ENCODE measurements at places on chromosomes 11 and 22.

- no peak for DNase-seq
Observed at GRCh38 chr11:74784234-74784633, 35.6 kb downstream of the RNF169 start.

DNA sequence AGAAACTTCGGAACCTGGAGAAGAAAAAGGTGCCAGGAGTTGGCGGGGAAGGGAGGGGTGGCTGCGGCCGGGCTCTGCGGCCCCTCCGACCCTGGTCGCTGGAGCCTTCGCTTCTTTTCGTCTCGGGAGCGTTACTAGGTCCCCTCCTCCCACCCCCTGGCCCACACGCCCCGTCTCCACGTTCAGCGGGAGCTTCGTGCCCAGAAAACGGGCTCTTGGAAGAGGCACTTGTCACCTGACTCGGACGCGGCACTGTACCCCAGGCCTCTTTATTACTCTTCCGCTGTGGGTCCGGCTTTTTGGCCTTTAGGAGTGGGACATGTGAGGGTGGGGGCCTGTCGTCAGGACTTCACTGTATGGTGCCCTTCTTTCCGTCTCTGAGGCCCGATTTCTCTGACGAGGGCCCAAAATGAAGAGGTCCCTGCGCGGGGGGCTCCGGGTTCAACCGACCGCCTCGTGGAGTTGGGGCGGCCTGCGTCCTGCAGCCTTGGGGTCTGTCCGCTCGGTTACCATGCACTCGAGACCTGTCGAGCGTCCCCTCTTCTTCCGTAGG, 1.2 kb downstream of the CAPRIN1 start:
- DNase-seq, result no peak

DNA sequence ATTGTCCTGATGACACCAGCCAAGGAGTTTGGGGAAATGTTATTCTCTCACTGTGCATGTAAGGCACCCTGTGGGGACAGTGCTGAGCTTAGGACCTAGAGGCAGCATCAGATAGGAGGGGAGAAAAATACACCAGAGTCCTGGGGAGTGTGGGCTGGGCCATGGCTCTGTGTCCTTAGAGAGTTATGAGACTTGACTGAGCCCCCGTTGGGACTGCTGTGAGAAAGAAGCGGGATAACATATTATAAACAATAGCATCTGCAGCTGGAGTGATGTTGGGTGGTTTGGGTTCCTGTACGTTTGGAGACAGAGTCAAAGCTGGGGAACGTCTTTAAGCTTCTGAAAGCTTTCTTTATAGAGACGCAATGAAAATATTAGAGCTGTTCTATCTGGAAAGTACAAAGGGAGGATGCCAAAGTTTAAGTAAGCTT, 90.9 kb upstream of the CRTAM start:
- DNase-seq, result peak; percentile 29

DNA sequence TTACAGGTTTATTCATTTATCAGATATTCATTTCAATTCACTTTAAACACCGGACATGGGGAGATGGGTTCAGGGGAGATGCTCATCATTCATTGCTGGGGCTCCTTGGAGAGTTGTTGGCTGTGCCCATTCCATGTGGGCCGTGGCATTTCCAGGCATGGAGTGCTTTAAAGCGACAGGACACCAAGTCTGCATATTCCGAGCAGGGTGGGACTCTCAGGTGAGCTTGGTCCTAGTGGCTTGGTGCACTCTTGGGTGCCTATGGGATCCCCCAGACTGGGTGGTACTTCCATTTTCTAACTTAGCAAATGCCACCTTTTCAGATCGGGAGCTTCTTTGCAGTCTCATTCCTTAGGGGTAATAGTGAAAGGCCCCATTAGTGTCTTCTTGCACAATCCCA, 619.5 kb upstream of the CADM1 start:
- DNase-seq, result no peak

GRCh38 chr11:18408558-18409291, 3.4 kb upstream of the LDHC start:
- no peak for DNase-seq

GRCh38 chr22:30694171-30694639, 469 bp upstream of the OSBP2 start:
- DNase-seq, result peak; percentile 45

DNA sequence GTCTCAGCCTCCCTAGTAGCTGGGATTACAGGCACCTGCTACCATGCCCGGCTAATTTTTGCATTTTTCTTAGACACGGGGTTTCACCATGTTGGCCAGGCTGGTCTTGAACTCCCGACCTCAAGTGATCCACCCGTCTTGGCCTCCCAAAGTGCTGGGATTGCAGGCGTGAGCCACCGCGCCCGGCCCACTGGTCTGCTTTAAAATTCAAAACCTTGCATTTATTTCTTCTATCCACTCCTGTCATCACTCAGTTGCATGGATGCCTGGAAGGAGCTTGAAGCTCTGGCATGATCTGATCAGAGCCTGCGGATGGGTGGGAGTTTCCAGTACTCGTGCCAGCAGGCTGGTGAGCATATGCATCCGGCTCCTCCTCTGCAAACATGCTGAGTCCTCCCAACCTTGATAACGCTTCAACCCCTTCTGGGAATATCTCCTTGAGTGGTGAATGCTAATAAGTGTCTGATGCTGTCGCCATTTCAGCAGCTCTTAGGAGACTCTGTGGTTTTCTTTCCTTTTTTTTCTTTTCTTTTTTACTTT, 39.6 kb downstream of the UBASH3B start:
- no peak for DNase-seq

DNA sequence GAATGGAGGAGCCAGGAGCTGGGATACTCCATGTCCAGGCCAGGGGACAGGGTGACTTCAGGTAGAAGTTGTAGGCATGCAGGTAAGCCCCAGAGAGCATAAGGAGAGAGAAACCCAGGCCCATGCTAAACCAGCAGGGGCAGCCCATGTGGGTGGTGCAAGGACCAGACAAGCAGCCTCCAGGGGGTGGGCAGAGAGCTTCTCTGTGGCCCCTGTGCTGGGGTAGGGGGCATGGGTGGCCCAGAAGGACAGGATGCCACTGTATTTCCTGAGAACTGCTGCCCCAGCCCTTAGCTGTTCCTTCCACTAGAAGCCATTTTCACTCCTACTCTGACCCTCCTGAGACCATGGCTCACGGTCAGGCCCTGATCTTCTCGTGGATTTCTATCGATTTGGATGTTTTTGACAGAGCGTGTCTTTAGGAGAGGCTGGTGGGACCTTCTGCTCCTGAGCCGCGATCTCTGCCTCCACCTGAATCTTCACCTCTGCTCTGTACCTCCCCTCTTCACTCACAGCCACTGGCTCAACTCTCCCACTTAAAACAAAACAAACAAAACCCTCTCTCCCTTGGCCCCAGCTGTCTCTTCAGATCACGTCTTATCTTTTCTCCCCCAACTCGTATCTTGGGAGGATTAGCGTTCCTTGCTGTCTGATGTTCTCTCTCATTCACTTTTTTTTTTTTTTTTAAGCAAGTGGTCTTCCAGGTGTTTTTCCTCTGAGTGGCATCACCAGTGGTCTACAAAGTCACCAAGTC, 112.2 kb downstream of the NECTIN1 start:
- DNase-seq, result no peak

DNA sequence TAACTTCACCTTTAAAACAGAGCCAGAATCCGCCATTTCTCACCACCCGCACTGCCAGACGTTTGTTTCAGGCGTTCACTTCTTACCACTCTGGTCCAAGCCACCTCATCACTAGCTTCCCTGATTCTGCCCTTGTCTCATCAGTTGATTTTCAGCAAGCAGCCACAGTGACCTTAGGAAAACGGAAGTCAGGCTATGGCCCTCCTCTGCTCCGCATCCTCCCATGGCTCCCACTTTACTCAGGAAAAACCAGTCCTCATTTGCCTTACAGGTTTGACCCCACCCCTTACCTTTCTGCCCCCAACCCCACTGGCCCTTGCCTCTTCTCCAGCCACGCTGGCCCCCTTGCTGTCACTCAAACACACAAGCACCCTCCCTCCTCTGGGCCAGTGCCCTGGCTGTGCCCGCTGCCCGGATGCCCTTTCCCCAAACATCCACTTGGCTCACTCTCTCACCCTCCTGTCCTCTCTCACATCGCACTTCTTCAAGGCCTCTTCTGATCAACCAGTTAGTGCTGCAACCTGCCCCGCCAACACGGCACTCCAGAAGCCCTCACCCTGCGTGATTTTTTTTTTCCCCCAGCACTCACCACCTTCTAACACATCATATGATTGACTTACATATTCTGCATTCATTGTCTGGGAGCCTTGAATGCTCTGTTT, 18.9 kb downstream of the TPST2 start:
- DNase-seq, result no peak

DNA sequence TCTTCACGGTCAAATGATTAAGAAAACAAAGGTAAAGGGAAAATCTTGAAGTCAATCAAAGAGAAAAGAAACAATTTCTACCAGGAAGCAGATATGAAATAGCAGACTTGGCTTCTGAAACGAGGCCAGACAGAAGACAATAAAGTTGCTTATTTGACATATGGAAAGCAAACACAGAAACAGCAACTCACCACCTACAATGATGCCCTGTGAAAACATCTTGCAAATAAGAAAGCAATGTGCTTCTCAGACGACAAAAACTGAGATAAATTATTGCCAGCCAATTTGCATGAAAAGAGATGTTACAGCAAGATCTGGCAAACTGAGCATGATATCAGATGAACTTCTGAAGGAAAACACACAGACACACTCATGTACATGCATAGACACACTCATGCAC, 45.9 kb upstream of the CTSC start:
- DNase-seq, result no peak

DNA sequence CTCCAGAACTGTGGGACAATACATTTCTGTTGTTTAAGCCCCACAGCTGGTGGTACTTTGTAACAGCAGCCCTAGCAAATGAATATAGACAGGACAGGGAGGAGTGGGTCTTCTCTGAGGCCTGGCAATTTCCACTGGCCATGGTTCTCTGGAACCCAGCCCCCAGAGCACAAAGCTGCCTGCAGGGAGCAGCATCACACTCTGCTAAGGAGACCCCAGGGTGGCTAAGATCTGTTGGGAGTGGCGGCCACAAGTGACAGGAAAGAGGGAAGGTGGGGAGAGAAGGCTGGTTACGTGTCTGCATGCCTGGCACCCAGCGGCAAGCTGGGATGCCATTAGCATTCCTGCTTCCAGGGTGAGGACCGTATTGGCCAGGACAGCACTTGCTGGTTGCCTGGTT, 211.9 kb downstream of the ST3GAL4 start:
- no peak for DNase-seq

- DNase-seq, result no peak
Observed at GRCh38 chr22:17930455-17931313, 93.7 kb downstream of the MICAL3 start.

- DNase-seq, result peak; percentile 24
Observed at GRCh38 chr22:46894081-46894671, 131.7 kb downstream of the TBC1D22A start.

GRCh38 chr22:20618488-20618887, 111.1 kb downstream of the MED15 start:
- no peak for DNase-seq

GRCh38 chr22:17237038-17237668, 17.9 kb upstream of the ADA2 start:
- no peak for DNase-seq

DNA sequence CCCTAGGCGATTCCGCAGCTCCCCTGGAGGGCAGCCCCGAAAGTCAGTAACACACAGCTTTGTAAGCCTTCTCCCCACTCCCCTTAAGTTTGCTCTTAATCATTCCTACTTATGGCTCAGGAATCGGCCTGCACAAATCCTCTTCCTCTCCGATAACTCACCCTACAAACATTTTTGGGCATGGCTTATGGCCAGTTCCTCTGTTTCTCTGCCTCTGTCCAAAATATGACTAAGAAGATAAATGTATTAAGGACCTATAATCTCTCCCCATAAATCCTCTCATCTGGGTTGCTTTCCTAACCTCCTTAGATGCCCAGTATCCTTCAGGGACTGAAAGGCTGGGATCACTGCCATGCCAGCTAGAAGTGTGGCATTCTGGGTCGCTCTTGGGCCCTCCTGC, 41.0 kb downstream of the PAMR1 start:
- no peak for DNase-seq

- DNase-seq, result no peak
Observed at GRCh38 chr11:68481579-68482240, 21.2 kb downstream of the PPP6R3 start.

- DNase-seq, result no peak
Observed at GRCh38 chr22:33789690-33790253, 130.5 kb downstream of the LARGE1 start.

GRCh38 chr11:96260067-96260511, 82.9 kb downstream of the MAML2 start:
- no peak for DNase-seq

GRCh38 chr11:46315033-46315738, 32.1 kb upstream of the DGKZ start:
- DNase-seq, result peak; percentile 73

DNA sequence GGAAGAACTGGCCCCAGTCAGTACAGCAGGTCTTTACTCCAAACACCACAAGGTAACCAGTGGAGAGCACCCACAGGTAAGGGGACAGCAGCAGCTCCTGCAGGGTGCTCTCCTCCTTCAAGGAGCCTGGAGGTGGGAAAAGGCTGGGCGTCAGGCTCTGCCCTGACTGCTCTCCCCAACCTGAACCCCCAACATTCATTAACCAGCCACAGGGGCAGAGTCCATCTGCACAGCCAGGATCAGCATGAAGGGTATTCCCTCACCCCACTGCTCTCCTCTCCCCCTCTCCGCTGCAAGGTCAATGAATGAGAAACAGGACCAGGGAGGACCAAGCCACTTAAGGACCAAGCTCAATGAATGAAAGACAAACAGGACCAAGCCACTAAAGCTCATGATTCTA, 3.7 kb downstream of the SLC37A4 start:
- no peak for DNase-seq

- DNase-seq, result no peak
Observed at GRCh38 chr11:60951606-60951903, 421 bp downstream of the SLC15A3 start.

- no peak for DNase-seq
Observed at GRCh38 chr11:68653486-68654430, 30.6 kb upstream of the GAL start.

DNA sequence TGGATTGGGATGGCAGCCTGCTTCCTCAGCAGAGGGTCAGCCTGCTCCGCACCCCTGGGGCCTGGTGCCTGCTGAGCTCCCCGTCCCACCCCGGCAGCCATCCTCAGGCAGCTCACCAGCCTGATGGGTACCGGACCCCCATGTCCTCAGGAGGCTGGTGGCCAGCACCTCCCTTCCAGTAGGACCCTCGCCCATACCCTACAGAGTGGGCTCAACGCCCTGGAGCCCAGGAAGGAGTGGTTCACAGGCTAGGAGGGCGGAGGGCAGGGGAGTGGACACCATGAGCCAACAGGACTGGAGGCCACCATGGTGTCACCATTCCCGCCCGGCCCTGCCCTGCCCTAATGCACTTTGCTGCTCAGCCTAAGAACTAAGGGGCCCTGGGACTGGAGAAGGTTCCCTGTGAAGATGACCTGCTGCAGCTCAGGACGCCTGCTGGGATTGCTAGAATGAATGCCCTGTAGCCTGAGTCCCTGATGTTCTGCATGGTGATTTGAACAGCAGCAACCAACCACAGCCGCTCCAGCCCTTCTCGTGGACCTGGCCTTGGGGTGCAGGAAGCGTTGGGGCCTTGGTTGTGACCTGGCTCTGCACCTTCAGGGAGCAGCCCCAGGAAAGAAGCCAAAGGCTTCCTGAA, 1080.8 kb downstream of the BRD1 start:
- no peak for DNase-seq

GRCh38 chr11:102614485-102614884, 10.6 kb downstream of the MMP20 start:
- DNase-seq, result no peak

All from heart right ventricle (tissue), 16 donors.